Caco-2 (cell line): ENCODE measurements at places on chromosomes 11 and 22. TPM values are rescaled to one million over a fixed set of nuclear protein-coding genes. Genes with fewer than 3 reads are reported as not detected.

GRCh38 chr22:32810555-32811133 is 9.1 kb downstream of the TIMP3 start:
- H3K4me1 ChIP-seq: peaks cover 18% of the 10 kb centered on the region
- H3K27me3 ChIP-seq: no peaks in the 10 kb centered on the region
- DNase-seq: peak; percentile 48

- no peak overlapping the region for H3K27ac ChIP-seq
- no peaks in the 10 kb centered on the region for H3K36me3 ChIP-seq
- H3K4me3 ChIP-seq: no peak overlapping the region
- DNase-seq: peak; percentile 44
- H3K27me3 ChIP-seq: no peaks in the 10 kb centered on the region
- H3K4me1 ChIP-seq: peaks cover 24% of the 10 kb centered on the region
These were observed 12.6 kb upstream of the NECTIN1 start for GRCh38 chr11:119741369-119742262.

DNA sequence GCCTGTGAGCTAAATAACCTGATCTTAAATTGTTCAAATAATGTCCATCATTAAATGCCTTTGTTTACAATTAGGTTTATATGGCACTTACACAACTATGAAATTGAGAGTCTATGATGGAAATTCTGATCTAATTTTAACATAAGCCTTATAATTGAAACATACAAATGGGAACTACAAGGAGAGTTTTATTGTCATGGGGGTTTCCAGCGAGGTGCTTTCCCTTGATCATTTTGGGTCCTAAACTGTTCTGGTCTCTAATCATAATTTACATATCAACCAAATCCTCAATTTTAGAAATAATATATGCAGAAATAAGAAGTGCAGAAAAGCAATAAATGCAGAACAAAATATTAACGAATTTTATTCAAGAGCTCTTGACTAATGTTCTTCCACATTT is 44.9 kb downstream of the RRAS2 start:
- no peaks in the 10 kb centered on the region for H3K27me3 ChIP-seq
- DNase-seq: no peak
- H3K4me3 ChIP-seq: no peak overlapping the region
- peaks cover 28% of the 10 kb centered on the region for H3K4me1 ChIP-seq

GRCh38 chr22:28759861-28760560 is 12.5 kb upstream of the CCDC117 start:
- no peaks in the 10 kb centered on the region for H3K27me3 ChIP-seq
- no peak overlapping the region for H3K4me3 ChIP-seq
- no peak for DNase-seq
- peaks cover 3% of the 10 kb centered on the region; the same call in 1 of the 2 replicates for H3K4me1 ChIP-seq
- H3K27ac ChIP-seq: no peak overlapping the region
- no peaks in the 10 kb centered on the region for H3K36me3 ChIP-seq

Gene NAALADL1
- 0.16 and 0.23 TPM in 2 replicates for total RNA-seq
